ENCODE measurements at places on chromosomes 13 and 19.

DNA sequence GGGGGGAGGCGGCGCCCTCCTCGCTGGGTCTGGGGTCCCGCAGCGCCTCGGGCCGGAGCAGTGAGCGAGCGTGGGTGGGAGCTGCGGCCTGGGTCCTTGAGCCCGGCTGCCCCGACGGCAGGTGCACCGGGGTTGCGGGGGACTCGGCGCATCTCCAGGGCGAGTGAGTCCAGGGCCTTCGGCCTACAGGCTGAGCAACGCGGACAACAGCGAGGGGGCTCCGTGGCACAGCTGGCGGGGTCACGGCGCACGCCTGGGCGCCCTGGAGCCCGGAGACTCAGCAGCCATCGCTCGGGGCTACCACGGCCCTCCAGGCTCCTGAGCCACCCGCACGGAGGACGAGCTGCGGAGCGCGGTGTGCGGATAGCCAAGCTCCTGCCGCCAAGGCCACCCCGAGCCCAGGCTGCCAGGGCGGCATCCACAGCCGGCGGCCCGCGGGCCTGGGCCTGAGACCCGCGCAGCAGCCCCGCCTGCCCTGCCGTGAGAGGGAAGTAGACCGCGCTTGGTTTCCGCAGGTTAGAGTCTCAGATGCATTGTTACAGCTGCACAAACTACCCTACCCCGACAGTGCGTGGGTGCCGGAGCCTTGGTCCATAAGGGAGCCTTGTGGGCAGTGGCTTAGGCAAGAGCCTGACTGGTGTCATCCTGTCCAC, 253.9 kb upstream of the SGCG start:
- DNase-seq = no peak

GRCh38 chr13:41915081-41915480, 45.8 kb downstream of the VWA8 start:
- DNase-seq = no peak

DNA sequence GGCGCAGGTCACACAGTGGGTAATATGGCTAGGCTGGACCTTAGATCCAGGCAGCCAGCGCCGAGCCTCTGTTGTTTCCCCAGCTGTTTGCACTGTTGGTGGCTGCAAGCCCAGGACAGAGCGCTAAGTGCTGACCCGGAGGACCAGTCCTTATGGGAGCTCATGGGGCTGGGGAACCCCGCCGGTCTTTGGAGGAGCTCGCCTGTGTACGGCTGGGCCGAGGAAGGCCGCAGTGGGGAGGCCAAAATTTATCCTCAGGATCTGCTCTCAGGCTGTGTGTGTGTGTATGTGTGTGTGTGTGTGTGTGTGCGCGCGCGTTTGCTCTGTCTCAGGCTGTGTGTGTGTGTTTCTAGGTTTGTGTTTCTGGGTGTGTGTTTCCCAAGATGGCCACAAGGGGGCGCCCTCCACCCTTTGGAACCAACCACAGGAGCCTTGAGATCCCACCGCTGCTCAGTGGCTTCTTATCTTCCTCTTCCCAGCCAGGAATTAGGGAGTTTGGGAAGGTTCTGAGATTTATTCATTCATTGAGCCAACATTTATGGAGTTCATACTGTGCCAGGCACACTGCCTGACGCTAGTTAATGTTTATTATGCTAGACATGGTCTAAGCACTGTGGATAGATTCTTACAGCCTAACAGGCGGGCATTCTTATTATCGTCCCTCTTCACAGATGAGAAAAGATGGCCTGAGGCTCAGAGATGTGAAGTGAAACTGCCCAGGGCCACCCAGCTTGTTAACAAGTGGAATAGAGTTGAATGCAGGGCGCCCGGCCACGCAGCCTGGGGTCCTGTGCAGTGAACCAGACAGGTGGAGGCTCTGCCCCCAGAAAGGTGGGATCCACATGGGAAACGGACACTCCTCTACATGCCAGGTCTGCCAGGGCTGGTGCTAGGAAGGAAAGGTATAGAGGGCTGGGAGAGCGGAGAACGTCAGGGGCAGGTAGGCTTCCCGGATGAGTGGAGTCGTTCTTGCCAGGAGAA, 13.0 kb downstream of the PGLYRP1 start:
- DNase-seq = peak; percentile 33

GRCh38 chr13:49113526-49114286, 106.4 kb upstream of the MLNR start:
- DNase-seq = no peak

DNA sequence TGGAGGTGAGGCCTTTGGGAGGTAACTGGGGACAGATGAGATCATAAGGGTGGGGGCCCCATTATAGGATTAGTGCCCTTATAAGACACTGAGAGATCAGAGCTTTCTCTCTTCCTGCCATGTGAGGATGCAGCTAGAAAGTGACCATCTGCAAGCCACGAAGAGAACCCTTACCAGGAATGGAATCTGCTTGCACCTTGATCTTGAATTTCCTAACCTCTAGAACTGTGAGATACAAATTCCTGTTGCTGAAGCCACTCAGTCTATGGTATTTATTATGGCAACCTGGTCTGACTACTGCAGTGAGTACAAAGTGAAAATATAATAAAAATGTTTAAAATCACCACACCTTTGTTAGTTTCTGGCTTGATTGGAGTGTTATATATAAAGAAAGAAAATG, 388.0 kb downstream of the LMO7 start:
- no peak for DNase-seq

GRCh38 chr13:82878536-82878935, 1003.7 kb downstream of the SLITRK1 start:
- peak; percentile 76 for DNase-seq

- no peak for DNase-seq
Measured at GRCh38 chr19:17025991-17026658, 485 bp downstream of the CPAMD8 start.

- peak; percentile 20 for DNase-seq
Measured at GRCh38 chr19:46607448-46607841, 6.3 kb downstream of the CALM3 start.

DNA sequence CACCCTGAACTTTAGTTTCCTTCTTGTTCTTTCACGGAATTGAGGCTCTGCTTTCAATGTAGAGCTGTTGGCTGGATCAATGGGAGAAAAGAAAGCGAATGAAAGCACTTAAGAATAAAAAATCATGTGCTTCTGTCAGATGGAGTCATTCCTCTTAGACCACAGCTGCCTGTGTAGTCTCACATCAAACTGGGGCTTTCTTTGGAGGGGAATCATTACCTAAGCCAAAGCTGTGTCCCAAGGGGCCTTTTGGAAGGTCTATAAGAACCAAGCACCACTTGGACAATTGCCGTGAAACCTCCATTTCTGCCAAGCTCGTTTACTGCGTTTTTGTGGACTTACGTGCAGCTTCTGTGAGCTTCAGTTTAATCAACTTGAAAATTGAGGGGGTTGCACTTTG, 44.2 kb upstream of the RNF113B start:
- no peak for DNase-seq

DNA sequence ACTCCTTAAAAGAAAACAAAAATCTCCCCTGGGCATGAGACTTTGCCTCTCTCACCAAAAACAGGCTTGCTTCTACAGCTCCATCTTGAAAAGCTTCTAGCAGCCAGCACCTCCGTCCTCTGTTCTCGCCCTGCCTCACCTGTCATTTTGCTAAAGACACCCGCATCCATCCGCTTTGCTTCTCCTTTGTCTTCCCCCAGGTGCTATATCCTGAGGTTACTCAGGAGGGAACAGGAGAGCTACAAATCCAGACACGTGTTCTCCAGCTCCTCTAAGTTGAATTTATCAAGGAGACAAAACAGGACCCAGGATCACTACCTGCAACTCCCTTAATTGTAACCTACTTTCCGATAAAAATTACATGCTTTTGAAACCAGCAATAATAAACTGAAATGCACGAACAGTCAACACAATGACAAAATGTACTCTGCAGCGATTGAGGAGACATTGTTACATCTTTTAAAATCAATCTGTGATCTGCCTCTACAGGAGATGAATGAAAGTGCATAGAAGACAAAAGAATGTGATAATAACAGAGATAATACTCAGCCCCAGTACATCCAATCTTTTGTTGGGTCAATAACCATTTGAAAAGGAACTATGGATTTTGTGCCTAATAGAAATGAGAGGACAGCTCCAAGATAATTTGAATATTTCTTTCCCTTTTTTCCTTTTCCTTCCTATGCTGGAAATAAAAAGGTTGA, 221.2 kb downstream of the DCLK1 start:
- DNase-seq = no peak

GRCh38 chr13:98922306-98922705, 55.6 kb downstream of the DOCK9 start:
- DNase-seq = no peak

DNA sequence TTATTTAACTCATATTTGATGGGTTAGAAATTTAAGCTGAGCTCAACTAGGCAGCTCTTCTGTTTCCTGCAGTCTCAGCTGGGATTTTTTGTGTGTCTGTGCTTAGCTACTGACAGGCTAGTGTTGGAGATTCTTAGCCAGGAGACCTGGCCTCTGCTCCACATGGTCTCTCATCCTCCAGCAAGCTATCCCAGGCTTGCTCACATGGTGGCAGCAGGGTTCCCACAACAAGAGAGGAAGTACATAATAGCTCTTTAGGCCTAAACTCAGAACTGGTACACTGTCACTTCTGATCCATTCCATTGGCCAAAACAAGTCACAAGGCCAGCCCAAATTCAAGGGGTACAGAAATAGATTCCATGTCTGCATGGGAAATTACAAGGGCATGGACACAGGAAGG, 406.2 kb downstream of the SUCLA2 start:
- no peak for DNase-seq

GRCh38 chr19:45971260-45971902, 2.3 kb downstream of the NOVA2 start:
- no peak for DNase-seq

- no peak for DNase-seq
Measured at GRCh38 chr13:110109910-110110309, 197.0 kb downstream of the COL4A1 start.

GRCh38 chr19:752652-753517, 2.0 kb downstream of the MISP start:
- DNase-seq = no peak

- no peak for DNase-seq
Measured at GRCh38 chr13:99572921-99573320, 71.6 kb downstream of the TM9SF2 start.

DNA sequence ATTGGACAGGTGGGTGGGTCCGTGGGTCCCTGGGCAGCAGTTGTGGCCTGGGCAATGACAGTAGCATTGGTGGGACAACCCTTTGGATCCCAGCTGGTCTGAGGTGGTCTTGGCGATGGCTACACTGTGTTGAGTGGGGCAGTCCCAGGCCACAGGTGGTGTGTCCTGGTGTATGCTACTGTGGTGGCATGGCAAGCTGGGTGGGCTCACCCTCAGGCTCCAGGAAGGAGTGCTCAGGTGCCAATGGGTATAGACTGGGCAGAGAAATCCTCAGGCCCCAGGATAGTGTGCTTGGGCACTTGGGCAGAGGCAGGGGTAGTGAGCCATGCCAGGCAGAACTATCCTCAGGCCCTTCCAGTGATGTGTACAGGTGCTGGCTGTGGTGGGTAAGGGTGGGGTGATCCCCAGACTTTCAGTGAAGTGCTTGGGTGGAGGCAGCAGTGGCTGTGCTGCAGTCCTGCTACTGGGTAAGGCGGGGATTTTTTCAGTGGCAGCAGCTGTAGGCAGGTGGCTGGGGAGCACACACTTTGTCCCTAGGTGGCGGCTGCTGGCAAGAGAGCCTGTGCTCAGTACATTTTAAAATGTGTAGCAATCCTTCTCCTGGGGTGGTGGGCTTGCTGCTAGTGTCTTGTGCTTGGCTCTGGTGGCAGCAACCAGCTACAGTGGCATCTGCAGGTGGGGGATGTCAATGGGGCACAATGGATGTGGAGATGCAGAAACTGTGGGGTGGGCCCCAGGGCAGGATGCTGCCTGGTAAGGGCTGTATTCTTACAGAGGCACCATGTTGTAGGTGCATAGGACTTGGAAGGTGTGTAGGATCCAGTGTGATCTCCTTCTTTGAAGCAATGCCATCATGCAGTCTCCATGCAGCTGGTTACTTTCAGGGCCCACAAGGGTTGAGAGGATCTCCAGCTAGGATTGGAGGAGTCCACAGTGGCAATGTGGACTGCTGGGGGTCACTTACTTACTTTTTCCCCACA, 64.9 kb downstream of the DNAJC3 start:
- DNase-seq = no peak

GRCh38 chr19:53076984-53077383, 26.2 kb downstream of the ZNF160 start:
- DNase-seq = no peak

- DNase-seq = no peak
Measured at GRCh38 chr13:30026093-30026492, 175.7 kb upstream of the UBL3 start.

DNA sequence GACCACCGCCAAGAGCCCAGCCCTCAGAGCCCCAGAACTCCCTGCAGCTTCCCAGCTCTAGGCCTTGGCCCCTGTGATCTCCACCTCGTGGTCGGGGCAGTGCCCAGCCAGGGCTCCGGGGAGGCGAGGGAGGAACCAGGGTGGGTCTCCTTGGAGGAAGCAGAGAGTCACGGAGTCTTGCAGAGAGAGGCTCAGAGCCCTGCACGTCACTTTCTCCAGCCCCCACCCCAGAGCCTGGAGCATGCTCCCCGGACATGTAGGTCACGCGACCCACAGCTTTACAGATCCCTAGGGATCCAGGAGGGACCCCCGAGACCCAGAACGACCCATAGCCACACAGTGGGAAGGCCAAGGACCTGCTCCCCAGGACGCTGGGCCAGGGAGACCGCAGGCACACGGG, 11.9 kb downstream of the GADD45B start:
- no peak for DNase-seq

- DNase-seq = no peak
Measured at GRCh38 chr13:21040120-21040826, 21.1 kb downstream of the LATS2 start.

DNA sequence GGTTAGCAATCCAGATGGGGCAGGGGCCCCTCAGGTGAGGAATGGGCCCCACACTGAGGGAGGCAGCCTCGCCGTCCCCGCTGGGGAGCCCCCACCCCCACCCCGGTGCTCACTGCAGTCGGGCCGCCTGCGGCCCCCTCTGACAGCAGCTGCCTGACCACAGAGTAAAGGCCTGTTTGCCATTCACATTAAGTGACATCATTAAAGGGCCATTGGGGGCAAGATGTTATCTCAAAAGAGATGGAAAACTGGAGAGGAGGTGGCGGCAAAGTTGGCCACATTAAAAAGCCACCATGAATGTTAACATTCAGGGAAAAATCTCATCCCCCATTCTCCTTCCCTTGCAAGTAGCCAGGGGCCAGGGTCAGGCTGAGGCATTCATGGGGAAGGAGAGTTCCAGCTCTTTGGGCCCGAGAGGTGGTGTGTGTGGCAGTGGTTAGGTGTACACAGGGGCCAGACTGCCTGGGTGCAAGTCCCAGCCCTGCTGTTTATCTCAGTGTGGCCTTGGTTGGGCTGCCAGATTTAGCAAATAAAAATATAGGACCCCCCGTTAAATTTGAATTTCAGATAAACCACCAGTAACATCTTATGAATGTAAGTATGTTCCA, 20.9 kb downstream of the VSTM2B start:
- DNase-seq = no peak

GRCh38 chr13:23889615-23890607, 711 bp upstream of the MIPEP start:
- DNase-seq = peak; percentile 13

Data from NCI-H510A treated with DMSO at 0.1 percent for 48 hours (cell line).